ENCODE measurements at places on chromosomes 7 and 10.
A peak's percentile ranks its signal among the peaks of the same experiment; 100 is the strongest.

DNA sequence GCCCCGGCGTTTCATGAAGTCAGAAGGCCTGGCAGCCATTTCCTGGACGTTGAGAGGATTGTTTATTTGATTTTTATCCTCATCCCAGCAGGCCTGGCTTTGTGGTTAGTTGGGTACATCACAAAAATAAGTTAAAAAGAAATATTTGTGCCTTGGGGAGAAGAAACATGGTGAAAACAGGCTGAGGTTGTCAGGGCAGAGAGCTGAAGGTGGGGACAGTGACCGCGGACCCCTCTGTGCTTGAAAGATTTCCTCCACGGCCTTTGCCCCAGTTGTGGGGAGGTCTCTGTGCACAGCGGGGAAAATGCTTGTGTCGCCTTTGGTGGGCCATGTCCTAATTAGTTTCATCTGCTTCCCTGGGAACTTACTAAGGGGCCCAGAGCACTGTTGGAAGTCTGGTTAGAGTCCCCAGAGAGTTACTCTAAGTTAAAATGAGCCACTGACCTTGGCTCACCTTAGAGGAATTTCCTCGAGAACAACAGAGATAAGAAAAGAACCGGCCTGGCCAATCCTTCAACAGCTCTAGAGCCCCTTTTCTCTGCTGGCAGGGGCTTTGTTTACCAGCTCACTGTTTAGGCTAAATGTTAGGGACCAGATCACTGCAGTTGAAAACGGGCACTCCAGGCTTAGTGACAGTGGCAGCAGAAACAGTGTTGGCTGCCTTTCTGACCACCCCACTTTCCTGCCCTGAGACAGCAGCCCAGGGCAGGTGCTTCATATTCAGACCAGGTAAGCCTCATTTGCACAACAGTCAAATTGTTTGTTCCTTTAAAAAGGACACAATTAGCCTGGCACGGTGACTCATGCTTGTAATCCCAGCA is 37.9 kb downstream of the CRCP start:
- peak; percentile 72 for DNase-seq

GRCh38 chr7:101164071-101164840 is 1.1 kb downstream of the VGF start:
- DNase-seq: peak; percentile 65

GRCh38 chr7:93036807-93037206 is 81.0 kb downstream of the SAMD9 start:
- DNase-seq: peak; percentile 9

DNA sequence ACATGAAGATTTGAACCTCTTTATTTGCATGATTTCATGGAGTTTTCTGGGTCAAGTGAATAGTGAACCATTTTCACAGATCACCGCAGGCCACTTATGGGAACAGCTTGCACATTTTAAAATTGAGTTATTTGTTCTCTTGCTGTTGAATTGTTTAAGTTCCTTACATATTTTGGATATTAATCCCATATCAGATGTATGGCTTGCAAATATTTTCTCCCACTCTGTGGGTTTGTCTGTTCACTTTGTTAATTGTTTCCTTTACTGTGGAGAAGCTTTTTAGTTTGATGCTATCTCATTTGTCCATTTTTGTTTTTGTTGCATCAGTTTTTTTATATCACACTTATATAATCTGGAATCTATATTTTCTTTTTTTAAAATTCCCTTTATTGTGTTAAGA is 14.1 kb upstream of the ZC3HAV1L start:
- DNase-seq: peak; percentile 37

DNA sequence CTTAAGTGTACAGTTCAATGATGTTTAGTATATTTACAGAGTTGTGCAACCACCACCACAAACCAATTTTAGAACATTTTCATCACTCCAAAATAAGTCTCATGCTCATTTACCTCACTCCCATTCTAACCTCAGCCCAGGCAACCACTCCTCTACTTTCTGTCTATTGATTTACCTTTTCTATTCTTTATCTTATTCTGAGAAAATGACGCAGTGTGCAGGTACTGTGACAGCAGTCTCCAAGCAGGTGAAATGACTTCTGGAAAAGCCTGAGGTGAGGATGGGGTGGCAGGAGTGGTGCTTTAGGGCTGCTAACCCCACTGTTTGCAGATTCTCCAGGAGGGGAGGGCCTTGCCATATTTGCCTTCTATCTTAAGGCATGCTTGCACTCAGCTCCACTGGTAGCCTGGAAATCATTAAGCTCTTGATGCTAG is 39.5 kb downstream of the GARS1 start:
- DNase-seq: no peak

GRCh38 chr10:43264965-43265798 is 1.7 kb downstream of the RASGEF1A start:
- DNase-seq: no peak

- DNase-seq: no peak
Measured at GRCh38 chr10:117136391-117136975, 1.6 kb downstream of the VAX1 start.

GRCh38 chr10:28242555-28243204 is 60.2 kb downstream of the MPP7 start:
- DNase-seq: no peak

DNA sequence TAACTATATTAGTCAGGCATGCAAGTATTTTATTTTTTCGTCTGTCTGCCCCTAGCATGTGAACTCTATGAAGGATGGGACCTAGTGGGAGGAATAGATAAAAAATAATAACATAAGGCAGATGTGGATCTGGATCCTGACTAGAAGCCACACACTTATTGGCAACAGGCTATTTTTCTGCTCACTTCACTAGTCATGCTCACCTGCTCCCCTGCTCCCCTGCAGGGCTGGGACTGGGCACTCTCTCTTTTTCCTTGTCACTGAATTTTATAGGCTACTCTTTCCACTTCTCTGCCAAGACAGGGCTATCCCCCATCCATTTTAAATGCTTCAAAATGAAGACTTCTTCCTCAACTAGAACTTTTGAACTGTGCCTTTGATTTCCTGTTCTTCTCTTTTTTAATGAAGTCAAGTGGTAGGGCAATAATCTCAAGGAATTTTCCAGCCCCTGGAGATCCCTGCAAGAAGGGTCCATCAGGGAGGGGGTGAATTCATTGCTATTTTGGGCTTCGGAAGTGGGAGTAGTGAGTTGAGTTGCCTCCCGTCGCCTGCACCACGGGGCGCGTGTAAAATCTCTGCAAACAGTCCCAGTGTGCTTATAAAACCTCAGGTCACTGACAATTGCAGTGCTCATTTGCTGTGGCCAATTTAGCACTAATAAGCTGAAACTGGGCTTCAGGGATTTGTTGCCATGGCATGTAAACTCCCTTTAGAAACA is 156.7 kb upstream of the NPVF start:
- DNase-seq: no peak

DNA sequence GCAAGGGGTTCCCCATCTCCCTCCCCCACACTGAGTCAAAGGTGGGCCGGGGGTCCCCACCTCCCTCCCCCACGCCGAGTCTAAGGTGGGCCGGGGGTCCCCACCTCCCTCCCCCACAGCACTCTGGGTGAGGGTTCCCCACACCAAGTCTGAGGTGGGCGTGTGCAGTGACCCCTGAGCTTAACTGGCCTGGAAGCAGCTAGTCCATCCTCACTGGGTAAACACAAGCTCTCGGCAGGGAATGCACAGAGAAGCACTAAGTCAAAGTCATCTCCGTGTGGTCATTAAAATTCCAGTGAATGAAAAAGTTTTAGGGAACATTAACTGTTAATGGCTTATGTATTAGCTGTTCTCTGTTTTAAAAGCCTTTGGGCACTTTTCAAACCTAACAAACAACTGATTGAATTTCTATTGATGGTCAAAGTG is 43.7 kb upstream of the PRKAR1B start:
- no peak for DNase-seq

- DNase-seq: peak; percentile 28
Measured at GRCh38 chr10:76282061-76283025, 850.9 kb downstream of the LRMDA start.

DNA sequence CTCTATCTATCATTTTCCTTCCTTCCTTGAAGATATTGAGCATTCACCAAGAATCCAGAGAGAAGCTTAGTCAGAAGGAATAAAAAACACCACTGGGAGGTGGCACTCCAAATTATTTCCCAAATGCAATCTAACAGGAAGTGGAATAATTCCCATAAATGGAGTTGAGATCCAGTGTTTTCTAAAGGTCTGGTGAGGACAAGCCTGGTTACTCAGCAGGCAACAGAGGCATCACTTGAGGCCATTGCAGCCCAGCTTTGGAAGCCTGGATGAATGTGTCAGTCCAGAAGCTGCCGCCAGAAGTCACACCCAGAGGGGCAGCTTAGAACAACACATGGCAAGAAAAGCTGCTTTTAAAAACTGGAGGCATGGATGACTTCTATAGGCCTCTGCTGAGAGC is 288.9 kb upstream of the KLF6 start:
- peak; percentile 90 for DNase-seq

GRCh38 chr7:64463636-64464375 is 99.1 kb downstream of the ZNF680 start:
- peak; percentile 58 for DNase-seq
